EL (cell line): ENCODE measurements at places on chromosomes 6 and 20.

GRCh38 chr20:5880326-5880725 is 70.0 kb downstream of the TRMT6 start:
- DNase-seq: no peak

- no peak for DNase-seq
Observed at GRCh38 chr20:61310954-61311353, 58.9 kb downstream of the CDH4 start.

- no peak for DNase-seq
Observed at GRCh38 chr20:48615871-48616270, 211.9 kb downstream of the PREX1 start.

DNA sequence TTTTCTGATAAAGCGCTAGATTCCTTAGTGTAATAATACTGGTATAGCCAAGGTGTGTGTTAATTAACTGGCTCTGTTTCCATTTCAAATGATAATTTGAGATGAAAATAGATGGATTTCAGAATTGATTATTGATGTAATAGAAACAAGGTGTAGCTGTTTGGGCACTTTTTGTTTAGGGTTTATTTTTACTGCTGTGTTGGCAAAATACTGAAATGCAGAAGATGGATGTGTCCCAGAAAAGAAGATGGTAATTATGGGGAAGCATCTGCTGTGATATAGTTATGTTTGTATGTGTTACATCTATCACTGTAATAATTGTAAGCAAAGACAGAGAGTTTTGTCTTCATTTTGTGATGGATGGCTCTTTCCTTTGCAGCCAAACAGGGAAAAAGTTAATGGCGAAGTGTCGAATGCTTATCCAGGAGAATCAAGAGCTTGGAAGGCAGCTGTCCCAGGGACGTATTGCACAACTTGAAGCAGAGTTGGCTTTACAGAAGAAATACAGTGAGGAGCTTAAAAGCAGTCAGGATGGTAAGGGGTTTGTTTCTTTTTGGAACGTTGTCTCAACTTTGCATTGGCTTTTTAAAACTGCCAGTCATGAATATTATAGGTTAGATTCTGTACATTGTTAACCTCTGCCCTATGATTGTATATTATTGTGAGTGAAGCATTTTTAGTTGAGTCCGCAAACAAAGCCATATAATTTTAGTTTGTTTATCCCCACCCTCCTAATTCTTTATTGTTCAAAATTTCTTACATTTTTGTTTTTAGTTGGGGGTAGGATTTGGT is 8.6 kb upstream of the ACAT2 start:
- DNase-seq: no peak

GRCh38 chr6:139708337-139709199 is 334.1 kb upstream of the CITED2 start:
- peak; percentile 96 for DNase-seq

- no peak for DNase-seq
Observed at GRCh38 chr20:33507461-33507860, 17.6 kb downstream of the CBFA2T2 start.

GRCh38 chr6:162733489-162733888 is 5.7 kb downstream of the PACRG start:
- no peak for DNase-seq

DNA sequence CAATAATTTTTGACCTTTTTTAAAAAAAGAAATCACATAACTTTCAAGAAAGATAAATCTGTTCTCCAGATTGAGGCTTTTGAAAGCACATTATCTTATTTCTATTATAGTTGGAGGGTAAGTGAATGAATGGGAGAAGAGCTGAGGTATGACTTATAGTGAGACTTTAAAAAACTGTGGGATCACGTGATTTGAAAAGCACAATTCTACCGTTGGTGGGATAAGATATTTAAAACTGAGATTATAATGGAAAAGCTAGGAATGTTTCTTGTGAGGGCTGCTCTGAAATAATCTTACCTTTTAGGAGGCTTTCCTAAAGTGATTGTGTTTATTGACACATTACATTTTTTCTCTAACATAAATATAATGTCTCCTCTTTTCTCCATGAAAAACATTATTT is 9.5 kb upstream of the OPN5 start:
- DNase-seq: no peak

DNA sequence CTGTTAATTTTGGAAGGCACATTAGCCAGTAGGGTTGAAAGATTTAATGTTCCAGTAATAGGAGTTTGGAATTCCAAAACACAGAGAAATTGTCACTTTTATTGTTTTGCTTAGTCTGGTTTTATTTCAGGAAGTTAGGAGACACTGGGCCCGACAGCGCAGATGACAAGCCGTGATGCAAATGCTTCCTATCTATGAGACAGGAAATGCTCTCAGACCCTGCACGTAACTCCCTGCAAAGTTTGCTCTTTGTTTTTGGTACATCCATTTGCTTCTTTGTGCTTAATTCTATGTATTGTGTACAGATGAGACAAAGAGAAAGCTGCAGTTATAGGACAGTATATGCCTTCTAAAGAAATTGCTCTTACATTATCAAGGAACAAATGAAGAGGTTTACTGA is 201.6 kb upstream of the SGK1 start:
- DNase-seq: no peak

GRCh38 chr20:58886546-58886945 is 34.0 kb downstream of the GNAS start:
- DNase-seq: no peak

DNA sequence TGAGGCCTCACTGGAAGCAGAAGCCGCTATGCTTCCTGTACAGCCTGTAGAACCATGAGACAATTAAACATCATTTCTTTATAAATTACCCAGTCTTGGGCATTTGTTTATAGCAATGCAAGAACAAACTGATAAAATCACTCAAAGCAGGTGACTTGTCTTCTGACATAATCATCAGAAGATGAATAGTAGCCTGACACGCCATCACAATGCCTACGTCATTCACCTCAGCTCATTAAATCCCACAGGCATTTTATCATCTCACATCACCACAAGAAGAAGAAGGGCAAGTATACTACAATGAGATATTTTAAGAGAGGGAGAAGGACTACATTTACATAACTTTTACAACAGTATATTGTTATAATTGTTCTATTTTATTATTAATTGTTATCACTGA is 3.1 kb upstream of the CAP2 start:
- DNase-seq: no peak

DNA sequence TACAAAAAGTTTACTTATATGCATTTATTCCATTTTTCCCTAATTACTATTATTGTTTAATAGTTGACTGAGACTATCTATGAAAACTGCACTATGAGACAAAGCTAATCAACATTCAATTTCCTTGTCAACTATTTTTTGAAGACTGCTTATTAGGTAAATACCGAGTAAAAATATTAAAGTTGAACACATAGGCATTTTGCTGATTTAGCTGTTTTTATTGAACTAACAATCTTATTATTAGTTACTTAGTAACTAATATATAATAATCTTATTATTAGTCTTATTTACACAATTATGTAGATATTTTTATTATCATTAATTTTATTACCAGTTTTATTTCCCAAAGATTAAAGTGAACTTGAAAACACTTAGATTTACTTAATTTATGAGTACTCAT is 728.8 kb downstream of the TENT5A start:
- DNase-seq: no peak

DNA sequence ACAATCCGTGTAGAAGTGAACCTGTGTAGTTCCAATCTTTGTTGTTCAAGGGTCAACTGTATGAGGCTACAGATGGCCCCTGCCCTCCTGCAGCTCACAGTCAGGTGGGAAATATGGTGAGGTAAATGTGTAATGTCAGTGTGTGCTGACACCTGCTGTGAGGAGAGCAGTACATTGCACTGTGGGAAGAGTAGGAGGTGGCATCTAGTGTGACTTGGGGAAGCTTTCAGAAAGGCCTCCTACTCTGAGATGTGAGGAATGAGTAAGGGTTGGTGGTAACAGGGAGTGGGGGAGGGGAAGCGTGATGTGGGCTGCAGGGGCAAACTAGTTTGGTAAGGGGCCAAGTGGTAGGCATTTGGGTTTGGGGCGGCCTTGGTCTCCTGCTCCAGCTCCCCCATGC is 188.8 kb downstream of the FARS2 start:
- DNase-seq: no peak

DNA sequence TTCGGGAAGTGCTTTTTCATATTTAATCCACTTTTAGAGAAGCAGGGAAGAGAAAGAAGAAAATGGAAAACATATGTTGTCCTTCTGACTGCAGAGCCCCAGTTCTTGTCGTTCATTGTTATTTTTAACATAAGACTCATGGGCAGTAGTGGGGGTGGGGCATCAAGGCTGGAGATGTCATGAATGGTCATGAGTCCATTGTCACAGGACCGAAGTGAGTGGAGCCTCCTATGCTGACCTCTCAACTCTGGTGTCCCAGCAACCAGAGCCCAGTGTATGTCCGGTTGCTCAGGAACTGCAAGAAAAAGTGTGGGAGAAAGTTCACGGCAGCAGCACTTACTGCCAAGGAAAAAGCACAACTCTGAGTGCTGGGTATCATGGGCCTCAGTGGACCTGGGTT is 108.6 kb downstream of the BANF2 start:
- DNase-seq: no peak

- no peak for DNase-seq
Observed at GRCh38 chr6:79188885-79189480, 45.5 kb downstream of the HMGN3 start.

DNA sequence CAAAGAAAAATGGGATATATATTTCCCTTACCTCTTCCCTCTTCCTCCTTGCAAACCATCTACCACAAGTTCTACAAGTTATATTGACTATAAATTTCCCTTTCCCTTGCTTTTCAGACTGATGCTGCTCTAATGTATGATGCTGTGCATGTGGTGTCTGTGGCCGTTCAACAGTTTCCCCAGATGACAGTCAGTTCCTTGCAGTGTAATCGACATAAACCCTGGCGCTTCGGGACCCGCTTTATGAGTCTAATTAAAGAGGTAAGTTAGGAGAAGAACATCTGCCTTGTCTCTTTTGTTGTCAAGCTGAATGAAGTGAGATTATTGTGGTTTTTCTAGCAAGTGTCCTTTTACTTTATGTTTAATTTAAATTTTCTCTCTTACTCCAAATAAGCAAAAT is 406.0 kb downstream of the GRIK2 start:
- no peak for DNase-seq

- DNase-seq: no peak
Observed at GRCh38 chr6:68652117-68652536, 17.0 kb downstream of the ADGRB3 start.

DNA sequence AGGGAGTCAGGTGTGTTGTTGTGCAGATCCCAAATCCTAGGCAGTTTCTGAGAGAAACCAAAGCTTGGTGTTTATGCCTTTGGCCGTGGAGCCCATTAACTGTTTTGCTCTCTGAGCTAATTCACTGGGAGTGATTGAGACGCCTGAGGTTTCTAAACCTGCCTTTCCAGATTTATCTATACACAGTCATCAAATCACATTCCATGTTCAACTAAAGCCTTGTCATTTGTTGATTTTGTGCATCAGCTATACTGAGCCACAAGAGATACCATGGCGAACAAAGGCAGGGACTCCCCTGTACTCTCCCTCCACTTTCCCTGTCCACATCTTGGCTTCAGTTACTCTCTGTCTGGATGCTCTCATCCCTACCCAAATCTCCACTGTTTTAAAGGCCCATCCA is 229.7 kb upstream of the PMEPA1 start:
- no peak for DNase-seq

DNA sequence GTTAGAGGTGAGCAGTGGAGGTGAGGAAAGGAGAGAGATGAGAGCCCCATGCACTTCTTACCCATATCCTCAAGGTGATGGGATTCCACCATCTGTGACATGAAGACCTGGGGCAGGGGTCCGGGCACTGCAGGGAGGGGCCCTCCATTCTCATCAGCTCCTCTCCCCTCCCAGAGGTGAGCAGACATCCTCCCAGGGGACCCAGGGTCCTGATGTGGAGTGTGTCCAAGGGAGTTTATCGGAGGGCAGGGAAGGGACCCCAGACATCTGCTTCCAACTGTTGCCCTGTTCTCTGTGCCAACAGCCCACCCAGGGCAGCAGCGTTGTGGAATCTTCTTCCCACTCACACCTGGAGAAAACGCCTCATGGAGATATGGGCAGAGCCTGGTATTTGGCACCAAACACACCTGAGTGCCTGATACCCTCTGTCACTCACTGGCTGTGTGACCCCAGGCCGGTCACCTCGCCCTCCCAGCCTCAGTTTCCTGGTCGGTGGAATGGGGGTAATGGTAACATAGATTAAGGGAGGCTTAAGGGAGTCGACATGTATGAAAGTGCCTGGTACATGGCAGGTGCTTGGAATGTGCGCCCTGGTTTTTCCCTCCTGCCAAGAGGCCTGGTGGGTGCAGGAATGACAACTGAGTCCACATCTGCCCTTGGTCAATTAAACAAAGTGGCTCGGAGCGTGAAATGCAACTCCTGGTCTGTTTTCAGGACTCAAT is 227.9 kb downstream of the PREX1 start:
- DNase-seq: no peak

DNA sequence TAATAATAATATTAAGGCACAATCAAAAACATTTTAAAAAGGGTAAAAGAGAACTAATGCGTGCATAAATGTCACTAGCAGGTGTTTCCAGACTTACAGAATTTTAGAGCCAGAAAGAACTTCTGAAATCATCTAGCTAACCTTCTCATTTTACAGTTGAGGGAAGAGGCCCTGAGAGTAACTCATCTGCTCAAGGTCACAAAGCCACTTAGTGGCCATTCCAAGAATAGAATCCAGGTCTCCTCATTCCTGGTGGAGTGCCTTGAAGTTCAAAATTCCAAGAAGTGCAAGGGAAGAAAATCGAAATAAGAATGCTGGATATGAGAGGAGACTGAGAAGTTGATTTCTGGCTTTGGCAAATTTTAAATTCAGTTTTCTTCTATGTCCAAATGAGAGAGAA is 3.2 kb upstream of the KIAA0408 start:
- no peak for DNase-seq

GRCh38 chr6:141165002-141165665 is 967.6 kb upstream of the GJE1 start:
- no peak for DNase-seq

DNA sequence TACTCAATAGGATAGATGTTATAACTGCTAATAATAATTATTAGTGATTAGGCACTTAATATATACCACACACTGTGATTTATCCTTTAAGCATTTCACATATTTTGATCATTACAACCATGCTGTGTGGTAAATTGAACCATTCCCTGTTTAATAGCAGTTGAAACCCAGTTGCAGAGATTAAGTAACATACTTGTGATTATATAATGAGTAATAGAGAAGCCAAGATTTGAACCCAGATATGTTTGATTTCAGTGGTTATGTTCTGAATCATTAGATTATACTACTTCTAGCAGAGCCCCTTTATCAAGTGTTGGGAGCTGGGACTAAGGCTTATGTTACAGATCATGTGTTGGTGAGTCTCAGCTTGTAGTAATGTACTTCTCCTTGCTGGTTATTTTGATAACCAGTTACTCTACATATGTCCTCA is 44.1 kb downstream of the STK4 start:
- peak; percentile 83 for DNase-seq
